Left lung (tissue), 14 donors: ENCODE measurements at places on chromosomes 2 and 18. TPM values are rescaled to one million over a fixed set of nuclear protein-coding genes. Genes with fewer than 3 reads are reported as not detected.
A peak's percentile ranks its signal among the peaks of the same experiment; 100 is the strongest.

INSIG2 gene
- total RNA-seq, result 35.4 TPM

LYPD6 gene
- total RNA-seq, result 0.64 TPM

RNF125 gene
- 4.3 TPM for total RNA-seq

ZFAND2B gene
- total RNA-seq, result 40.8 TPM

WDR54 gene
- total RNA-seq, result 9.2 TPM

TNS1 gene
- 327 TPM for total RNA-seq

CYP26B1 gene
- total RNA-seq, result 3.1 TPM

FAM117B gene
- total RNA-seq, result 4.9 TPM

GRCh38 chr2:64727843-64728463, 74.2 kb upstream of the SERTAD2 start:
- DNase-seq, result no peak

DNA sequence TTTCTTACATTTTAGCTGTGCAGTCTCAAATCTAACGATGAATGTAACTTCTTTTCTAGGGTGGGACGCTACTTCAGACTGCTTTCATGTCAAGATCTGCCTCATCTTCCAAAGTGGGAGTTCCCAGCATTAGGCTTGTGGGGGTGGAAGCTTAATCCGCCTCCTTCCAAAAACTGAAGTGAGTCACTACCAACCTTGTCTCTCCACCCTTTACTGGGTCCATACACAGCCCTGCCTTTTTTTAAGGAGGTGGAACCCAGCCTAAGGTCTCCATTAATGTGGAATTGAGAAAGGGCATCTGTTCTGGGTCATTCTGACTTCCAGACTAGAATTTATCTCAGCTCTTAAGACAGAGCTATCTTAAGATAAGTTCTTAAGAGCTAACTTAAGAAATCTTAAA, 42.0 kb upstream of the NFE2L2 start:
- no peak for DNase-seq

- peak; percentile 100 for DNase-seq
These were observed at the start of gene SEPTIN2 for GRCh38 chr2:241315879-241316631. Gene SEPTIN2 (plus strand): TSS chr2:241315925. CDS start chr2:241324233, 8,308 bp downstream.

DNA sequence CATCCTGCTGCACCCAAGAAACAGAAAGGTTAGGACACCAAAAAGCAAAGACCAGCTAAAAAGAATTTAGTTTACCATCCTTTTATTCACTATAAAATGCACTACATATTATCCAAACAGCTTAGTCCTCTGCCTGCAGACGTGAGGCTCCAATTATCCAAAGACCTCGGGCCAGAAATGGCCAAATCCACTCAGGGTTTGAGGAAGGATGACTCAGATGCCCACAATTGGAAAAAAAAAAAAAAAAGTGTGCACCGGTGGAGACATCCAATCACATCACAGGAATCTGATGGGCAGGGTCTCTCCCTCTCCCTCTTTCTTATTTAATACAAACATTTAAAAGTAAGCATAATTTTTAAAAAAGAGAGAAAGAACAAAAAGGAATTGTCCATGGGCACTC, 65.7 kb downstream of the TRABD2A start:
- no peak for DNase-seq

DNA sequence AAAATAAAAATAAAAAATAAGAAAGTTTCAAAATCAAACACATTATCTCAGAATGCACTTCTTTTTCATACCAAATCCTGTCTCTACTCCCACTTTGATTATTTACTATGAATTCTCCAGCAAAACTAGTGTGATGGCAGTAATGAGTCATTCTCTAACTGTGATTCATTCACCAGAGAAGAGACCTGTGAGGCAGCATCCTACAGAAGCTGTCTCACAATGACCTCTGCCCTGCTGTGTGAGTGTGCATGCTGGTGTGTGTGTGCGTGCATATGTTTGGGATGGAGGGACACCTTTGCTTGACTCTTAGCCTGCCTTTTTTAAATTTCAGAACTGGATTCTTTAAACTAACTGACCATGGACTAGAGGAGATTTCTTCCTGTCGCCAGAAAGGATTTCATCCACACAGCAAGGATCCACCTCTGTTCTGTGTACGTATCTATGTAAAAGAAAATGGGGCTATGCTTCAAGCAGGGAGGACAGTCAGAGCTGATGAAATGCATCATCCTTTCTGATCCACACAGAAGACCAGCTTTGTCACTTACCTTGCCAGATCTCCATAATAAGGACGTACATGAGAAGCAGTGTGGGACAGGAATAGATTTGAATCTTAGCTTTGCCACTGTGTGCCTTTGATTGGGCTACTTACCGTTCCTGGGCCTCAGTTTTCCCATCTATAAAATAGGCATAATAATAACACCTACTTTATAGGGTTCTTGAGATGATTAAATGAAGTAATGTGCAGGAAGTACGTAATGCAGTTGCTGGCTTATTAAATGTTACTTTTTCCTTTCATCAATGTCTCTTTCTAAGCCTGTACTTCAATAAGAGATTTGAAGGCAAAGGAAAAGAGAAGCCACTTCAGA, 31.2 kb downstream of the STAMBP start:
- DNase-seq, result no peak

GRCh38 chr18:75782826-75783225, 355.3 kb upstream of the SMIM21 start:
- no peak for DNase-seq

GRCh38 chr2:187934236-187934635, 357.4 kb upstream of the GULP1 start:
- no peak for DNase-seq

GRCh38 chr18:44882163-44882868, 201.6 kb downstream of the SETBP1 start:
- DNase-seq, result no peak

- no peak for DNase-seq
These were observed 17.2 kb downstream of the MAL start for GRCh38 chr2:95042472-95043271.

- DNase-seq, result no peak
These were observed 142.3 kb upstream of the RGPD4 start for GRCh38 chr2:107684421-107684820.

- DNase-seq, result peak; percentile 15
These were observed 143.7 kb downstream of the USP34 start for GRCh38 chr2:61327173-61327572.

DNA sequence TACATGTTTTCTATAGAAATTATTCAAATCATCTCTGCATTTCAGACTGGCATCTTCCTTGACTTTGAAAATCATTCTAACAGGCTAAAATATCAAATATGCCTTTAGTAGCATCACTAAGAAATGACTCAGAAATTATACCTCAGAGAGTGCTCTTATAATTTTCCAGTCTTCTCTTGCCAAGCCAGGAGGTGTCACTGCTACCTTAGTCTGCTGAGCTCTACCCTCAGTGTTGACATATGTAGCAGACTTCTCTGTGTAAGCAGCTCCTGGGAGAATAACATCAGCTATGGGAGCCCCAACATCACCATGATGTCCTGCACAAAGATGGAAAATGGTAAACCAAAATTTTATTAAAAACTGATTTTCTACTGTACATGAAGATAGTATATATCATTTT, 31.6 kb downstream of the NDUFS1 start:
- DNase-seq, result no peak

- DNase-seq, result no peak
These were observed 77.2 kb downstream of the TCF4 start for GRCh38 chr18:55510809-55511208.

- no peak for DNase-seq
These were observed 23.3 kb downstream of the PHLPP1 start for GRCh38 chr18:62738639-62739038.

DNA sequence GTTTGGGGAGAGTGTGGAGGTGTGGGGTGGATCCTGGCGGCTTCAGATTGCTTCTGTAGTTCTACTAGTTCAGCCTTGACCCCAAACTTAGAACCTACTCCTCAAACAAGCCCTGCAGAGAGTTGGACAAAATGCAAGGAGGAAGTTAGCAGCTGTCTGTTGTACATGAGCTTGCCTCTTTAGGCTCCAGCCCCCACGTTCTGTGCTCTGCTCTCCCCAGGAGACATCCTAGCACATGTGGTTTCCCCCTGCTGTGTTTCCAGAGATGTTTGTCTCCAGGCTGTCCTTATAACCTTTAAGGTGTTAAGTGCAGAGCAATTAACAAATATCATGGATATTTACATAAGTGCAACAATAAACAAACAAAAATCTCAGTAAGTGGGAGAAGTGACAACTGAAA, 111.1 kb downstream of the ACOXL start:
- DNase-seq, result no peak

DNA sequence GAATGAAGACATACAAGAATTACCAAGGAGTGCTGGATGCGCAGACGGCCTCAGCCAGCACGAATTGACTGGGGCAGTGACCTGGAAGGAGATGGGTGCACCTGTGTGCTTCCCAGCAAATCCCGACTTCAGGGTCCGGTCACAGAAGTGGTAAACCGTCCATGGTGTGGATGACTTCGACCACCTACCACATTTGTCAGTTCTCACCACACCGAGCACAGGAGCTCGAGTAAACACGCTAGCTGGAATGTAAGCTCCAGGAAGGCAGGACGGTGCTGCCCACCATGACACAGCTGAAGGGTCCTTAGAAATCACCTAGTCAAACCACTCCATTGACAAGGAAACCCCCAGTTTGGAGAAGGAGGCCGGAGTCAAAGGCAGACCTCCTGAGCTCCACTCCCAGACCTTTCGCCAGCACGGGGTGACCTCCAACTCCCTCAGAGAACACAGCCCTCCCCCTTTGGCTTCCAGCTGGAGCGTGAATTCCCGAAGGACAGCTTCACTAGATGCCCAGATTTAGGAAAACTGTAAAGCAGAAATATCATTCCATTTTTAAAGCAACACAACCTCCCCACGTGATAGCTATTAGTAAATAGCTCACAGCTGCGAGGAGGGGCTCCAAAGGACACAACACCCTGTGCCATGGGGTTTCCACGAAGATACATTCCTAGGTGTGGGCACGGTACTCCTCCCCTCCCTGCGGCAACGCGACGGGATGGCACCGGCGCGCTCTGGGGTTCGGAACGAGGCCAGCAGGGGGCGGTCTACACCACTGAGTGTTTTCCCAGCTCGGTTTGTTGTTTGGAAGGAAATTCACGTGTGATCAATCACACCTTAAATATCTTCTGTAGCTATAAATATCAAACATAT, 34.1 kb upstream of the GNAL start:
- DNase-seq, result peak; percentile 43

- DNase-seq, result no peak
These were observed 39.6 kb downstream of the EN1 start for GRCh38 chr2:118807668-118808428.

GRCh38 chr18:2316751-2317696, 254.3 kb downstream of the METTL4 start:
- no peak for DNase-seq

DNA sequence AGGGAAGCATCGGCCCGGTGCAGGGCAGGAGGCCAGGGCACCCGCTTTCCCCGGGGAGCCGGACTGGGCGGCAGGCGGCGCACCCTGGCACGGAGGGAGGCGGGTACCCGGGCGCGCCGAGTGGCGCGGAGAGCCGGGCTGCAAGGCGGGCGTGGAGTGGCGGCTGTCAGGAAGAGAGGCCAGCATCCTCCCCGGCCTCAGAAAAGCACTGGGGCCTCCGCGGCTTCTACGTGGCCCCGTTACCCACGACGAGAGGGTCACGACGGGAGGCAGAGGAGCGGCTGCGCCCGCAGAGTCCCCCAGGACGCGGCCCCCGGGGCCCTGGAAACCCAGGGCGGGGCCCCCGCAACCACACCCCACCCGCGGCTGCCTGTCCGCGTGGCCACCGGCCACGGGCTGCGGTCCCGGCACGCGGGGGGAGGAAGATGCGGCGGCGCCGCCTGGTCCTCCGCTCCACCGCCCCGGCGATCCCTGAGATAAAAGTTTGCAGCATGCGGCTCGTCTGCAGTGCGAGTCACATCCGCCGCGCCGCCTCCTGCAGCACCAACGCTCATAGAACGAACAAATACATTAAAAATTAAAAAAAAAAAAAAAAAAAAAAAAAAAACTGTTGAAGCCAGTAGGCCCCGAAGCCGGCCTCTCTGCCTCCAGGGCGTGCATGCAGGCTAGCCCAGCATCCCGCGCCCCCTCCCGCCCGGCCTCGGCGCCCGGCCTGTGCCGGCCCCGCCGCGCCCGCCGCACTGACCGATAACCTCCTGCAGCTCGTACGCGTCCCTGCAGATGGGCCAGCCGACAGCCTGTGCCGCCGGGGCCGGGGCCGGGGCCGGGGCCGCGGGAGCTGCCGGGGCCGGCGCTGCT, 683 bp downstream of the STK39 start:
- peak; percentile 95 for DNase-seq

DNA sequence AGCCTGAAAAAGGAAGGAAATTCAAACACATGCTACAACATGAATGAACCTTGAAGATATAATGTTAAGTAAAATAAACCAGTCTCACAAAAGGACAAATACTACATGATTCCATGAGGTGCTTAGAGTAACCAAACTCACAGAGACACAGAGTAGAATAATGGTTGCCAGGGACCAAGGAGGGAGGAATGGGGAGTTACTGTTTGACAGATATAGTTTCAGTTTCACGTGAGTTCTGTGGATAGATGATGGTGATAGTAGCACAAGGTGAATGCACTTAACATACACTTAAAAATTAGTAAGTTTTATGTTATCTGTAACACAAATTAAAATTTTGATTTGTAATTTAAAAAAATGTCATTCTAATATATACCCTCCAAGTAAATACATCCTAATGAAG, 106.9 kb upstream of the ACVR1C start:
- no peak for DNase-seq

DNA sequence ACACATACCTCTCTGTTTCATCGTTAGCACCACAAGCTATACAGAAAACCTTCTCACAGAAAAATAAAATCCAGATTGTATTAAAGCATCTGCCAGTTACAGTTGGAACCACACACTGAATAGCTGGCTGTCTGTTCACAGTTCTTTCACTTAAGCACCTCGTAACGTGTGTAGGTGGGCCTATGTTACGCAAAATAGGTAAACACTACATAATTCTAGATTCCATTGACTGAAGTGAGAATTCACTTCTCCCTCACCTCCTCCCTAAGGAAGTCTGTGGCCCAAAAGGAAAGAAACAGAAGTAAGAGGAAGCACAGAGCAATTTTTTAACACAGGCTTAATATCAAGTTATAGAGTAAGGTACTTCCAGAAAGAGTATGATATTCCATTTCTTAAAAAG, 24.9 kb downstream of the PELI1 start:
- DNase-seq, result no peak

DNA sequence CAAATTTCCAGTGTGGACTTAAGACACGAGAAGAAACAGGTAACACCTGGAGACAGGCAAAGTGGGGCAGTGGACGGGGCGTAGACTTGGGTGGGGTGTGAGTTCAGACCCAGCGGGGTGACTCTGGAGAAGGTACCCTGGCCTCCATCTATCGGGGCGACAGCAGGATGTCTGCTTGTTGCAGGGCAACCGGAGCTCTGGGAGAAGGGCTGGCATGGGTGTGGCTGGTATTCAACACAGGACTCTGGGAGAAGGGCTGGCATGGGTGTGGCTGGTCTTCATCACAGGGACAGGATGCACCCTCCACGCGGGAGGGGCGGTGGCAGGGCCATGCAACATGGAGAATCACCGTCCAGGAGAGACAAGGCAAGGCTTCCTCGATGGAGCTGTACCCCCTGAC, 198.5 kb downstream of the HDAC4 start:
- DNase-seq, result peak; percentile 21
